ENCODE measurements at places on chromosomes 6 and 20. TPM values are rescaled to one million over a fixed set of nuclear protein-coding genes. Genes with fewer than 3 reads are reported as not detected.

The SASH1 gene
- 120 TPM for total RNA-seq

The TSPYL1 gene
- total RNA-seq, result 97.4 TPM

The CBLN4 gene
- not detected for total RNA-seq

The EYA2 gene
- 0.03 TPM for total RNA-seq
